Stromal cell of bone marrow (primary cell): ENCODE measurements at places on chromosomes 11 and 22.

DNA sequence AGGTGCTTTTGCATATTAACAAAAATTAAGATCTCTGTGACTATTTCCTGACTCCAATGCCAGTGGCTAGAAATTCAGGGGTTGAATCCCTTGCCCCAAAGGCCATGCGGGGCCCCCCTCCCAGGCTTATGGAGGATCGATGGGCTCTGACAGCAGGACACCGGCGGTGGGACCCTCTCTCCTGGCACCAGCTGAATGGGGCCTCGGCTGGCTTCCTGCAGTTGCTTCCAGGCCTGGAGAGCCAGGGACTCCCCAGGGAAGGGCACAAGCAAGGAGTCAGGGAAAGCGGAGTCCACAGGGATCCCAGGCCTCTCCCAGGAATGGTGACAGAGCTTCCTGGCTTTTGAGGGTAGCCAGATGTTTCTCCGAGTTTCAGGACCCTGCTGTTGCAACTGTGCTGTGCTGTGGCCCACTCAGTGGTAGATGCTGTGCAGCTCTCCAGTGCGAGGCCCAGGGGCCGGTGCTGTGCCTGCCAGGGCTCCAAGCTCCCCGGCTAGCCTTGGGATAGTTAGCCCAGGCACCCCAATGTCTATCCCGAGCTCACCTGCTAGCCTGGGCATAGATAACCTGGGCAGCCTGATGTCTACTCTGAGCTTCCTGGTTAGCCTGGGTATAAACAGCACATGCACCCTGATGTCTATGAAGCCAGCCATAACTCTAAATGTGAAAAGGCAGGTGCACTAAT is 372.6 kb downstream of the SHANK2 start:
- DNase-seq, result no peak

DNA sequence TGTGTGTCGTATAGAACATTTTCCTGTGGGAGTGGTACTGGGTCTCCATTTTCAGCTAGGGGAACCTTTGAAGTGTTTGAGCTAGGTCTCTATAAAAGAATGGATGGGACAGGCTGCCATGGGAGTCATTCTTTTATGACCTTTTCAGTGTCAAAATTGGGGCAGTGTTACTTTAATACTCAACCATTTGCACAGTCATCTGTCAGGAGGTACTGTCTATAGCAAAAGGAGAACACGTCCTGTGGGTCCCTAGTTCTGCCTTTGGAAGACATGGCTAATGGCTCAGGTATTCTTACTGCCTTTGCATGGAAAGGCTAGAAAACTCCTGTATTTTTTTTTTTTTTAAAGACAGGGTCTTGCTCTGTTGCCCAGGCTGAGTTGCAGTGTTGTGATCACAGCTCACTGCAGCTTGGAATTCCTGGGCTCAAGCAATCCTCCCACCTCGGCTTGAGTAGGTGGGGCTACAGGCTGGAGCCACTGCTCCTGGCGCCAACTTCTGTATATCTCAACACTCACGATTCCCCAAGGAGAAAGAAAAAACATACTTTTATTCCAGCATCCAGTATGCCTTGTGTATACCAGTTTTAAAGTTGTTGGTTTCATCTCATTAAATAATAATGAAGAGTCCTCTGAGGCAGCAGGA is 2.1 kb upstream of the ATF4 start:
- DNase-seq, result no peak

DNA sequence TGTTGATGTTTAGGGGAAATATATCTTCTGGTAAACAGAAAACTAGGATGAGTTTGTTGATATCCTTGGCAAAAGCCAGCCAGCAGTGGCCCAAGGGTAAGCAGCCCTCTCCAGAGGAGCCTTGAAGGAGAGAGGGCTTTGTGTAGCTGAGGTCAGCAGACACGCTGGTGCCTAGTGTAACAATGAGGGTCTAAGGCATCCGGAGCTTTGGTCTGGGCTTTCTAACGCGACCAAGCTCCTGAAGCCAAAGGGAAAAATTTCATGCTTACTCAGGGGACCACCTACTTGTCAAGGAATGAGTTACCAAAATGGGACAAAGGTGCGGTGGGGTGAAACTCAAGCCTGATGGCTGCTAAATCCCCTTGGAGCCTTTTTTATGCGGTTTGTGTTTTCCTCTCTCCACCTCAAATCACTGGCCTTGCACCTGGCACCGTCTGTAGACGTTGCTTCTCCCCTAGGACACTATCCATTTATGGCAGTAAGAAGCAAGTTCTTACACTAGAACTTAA is 134.9 kb downstream of the DBX1 start:
- no peak for DNase-seq

DNA sequence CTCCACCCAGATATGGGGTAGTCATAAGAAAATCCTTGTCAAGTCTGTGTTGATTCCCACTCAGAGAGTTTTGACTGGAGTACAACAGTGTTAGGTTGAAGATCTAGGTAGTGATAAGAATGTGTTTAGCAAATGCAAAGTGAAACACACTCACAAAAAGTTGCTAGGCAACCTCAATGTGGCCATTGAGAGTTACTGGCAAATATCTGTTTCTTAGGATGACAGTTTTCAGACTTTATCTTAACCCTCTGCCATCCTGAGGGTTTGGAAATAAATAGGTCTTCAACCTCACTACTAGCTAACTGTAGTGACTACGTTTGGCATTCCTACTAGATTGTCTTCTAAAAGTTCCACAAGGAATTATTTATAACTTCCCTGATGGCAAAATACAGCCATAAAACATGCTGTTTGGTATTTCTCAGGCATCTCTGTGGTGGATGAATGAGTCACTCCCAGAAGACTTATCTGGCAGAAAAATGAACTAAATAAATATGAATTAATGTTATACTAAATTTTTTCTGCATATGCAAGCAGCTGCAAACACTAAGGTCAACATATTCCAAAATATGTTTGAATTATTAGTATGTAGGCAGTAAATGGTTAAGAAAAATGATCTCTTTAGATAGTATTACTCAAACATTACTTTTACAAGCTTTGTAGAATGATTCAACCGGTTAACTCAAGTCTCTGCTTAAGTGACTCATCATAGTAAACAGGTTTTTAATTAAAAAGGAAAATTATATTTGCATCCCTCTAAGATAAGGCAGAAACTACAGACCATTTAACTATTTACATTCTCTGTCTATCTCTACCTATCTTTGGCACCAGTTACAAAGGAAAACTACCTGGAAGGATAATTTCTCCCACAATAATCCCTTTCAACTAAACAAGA is 17.1 kb upstream of the SYTL2 start:
- DNase-seq, result peak; percentile 92

- peak; percentile 57 for DNase-seq
Observed at GRCh38 chr11:783581-784015, 6.3 kb downstream of the CEND1 start.

- DNase-seq, result no peak
Observed at GRCh38 chr11:61680622-61681221, 531 bp downstream of the DAGLA start.

DNA sequence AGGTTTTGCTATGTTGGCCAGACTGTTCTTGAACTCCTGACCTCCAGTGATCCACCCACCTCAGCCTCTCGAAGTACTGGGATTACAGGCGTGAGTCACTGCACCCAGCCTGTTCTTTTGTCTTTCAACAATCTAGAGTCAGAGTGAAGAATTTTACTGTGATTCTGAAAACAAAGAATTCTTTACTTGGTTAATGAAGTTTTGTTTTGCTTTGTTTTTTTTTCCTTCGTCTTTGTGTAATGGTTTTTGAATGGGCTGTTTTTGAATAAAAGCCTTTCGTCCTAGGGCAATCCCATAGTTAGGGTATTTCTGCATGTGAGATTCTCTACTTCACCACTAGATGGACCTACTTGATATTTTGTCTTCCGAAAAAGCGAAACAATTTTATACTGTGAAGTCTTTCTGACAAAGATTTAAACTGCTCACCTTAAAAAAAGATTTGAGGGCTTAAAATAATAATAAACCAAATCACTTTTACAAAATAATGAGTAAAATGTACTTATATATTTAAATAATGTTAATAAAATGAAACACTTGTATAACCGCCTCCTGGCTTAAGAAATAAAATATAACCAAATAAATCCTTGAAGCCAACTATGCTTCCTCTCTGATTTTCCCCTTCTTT is 43.4 kb upstream of the SC5D start:
- DNase-seq, result peak; percentile 22

DNA sequence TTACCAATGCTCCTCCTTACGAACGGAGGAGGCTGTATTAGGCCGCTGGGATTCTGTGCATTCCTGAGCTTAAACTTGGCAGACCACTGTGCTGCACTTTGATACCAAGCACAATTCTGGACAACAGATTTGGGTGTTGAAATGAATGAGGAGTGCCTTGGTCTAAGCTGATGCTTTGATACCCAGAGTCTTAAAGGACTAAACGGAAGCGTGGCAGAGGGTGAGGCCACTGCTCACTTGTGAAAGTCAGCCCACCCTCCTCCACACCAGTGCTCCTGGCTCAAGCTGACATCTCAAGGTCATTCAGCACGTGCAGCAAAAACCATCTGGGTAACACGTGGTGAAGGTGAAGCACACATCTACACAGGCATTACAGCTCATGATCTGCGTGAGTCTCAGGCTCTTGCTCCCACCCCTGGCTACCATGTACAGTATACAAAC is 85.9 kb downstream of the MICAL3 start:
- no peak for DNase-seq

DNA sequence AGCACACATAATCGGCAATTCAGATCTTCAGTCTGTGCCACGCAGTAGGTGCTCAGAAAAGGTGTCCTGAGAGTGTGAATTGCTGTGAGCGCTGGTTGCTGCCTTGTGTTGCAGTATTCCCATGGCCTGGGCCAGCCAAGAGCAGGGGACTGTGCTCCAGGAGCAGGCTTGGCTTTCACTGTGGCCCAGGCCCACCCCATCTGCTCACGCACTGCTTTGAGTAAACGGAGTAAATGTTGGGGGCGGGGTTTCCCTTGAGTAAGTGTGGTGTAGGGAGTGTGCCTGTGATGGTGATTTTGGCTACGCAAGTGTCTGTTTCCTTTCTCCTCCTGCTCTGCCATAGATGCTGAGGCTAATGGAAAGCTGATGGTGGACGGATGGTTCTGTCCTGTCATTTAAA is 2.3 kb downstream of the CTTN start:
- no peak for DNase-seq

GRCh38 chr22:17912945-17913721 is 111.2 kb downstream of the MICAL3 start:
- no peak for DNase-seq

DNA sequence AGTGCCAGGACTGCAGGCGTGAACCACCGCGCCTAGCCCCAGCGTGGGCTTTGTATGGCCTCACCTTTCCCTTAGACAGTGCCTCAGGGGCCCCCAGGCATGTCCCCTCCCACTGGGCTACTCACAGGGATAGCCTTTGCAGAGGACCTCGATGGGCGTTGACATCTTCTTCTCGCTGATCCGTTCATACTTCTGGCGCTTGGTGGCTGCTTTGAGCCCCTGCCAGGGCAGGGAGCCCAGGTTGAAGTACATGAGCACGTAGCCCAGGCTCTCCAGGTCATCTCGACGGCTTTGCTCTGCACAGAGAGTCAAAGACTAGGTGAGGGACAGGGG is 17.5 kb downstream of the CSNK1E start:
- DNase-seq, result no peak

DNA sequence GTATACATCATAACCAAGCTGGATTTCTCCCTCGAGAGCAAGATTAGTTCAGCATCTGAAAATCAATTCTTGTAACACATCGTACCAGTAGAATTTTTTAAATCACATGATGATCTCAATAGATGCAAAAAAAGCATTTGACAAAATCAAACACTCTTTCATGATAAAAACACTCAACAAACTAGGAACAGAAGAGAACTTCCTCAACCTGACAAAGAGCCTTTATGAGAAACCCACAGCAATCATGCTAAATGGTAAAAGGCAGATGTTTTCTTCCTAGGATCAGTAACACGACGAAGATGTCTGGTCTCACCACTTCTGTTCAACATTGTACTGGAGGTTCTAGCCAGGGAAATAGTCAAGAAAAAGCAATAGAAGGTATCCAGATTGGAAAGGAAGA is 34.1 kb upstream of the TMPRSS4 start:
- no peak for DNase-seq

- no peak for DNase-seq
Observed at GRCh38 chr11:61945191-61945590, 5.0 kb upstream of the BEST1 start.

DNA sequence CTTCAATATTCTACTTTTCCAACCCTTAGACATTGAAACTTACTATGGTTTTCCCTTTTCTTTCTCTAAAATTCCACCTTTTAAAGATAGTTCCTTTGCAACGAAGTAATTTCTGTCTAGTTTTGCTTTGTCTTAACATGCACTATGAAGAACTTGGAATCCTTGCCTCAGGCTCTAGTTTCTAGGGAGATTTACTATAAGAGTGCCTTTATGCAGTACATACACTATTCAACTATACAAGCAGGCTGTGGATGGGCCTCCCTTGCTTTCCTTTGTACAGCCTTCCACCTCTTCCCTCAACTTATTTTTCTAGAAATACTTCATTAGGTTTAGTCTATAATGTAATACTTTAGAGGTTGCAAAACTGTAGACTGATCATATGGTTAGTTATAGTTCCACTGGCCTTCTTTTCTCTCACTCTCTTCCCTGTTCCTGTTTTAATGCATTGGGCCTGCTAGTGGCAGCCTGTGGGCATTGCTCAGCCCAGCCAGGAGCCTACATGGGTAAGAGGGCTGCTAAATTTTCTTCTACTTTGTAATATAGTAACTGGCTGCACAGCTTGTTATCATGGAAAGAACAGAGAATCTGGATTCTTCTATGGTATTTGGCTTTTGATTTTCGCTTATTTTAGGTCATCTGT is 100.2 kb downstream of the C11orf87 start:
- DNase-seq, result no peak

DNA sequence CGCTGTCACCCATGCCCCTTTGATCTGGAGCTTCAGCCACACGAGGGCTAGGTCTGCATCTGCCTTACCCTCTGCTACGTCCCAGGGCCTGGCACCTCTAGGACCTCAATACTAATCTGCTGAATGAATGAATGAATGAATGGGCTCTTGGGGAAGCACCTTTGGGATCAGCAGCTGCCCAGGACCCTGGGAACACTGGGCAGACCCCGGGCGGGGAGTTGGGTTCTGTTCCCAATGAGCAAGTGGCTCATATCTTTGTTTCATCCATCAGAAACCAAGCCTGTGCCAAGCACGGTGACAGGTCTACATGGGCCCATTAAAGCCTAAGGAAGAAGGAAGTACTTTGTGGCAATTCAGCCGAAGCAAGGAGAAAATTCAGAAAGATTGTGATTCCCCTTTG is 41.5 kb upstream of the SHISAL1 start:
- no peak for DNase-seq

DNA sequence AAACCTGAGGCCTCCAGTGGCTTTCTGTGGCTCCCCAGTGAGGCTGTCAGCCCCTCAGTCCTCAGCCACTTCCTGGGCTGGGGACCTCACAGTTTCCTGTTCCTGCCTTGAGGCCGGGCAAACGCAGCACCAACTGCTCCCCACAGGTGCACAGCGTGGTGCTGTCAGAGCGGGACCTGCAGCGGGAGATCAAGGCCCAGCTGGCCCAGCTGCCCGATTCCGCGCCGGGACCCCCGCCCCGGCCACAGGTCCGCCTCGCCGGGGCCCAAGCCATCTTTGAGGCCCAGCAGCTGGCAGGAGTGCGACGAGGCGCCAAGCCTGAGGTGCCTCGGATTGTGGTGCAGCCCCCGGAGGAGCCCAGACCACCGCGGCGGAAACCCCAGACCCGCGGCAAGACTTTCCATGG is 5.4 kb downstream of the TBC1D10C start:
- no peak for DNase-seq
